ENCODE measurements at places on chromosomes 2 and 18.

DNA sequence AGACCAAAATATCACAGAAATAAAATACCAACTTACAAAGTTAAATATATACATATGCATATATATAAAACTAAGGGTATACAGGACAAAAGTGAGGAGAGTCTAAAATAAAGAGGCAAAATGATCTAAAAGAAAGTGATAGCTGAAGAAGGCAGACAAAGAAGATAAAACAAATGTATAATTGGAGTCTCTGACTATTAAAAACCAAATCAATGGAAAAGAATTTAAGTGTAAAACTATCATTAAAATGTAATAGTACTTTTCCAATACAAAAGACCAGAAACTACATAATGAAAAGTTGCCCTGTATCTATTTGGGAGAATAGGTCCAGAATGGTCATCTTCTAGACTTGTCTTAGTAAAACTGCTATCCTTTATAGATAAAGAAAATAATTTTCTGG is 267.4 kb upstream of the KLHL14 start:
- DNase-seq = no peak

DNA sequence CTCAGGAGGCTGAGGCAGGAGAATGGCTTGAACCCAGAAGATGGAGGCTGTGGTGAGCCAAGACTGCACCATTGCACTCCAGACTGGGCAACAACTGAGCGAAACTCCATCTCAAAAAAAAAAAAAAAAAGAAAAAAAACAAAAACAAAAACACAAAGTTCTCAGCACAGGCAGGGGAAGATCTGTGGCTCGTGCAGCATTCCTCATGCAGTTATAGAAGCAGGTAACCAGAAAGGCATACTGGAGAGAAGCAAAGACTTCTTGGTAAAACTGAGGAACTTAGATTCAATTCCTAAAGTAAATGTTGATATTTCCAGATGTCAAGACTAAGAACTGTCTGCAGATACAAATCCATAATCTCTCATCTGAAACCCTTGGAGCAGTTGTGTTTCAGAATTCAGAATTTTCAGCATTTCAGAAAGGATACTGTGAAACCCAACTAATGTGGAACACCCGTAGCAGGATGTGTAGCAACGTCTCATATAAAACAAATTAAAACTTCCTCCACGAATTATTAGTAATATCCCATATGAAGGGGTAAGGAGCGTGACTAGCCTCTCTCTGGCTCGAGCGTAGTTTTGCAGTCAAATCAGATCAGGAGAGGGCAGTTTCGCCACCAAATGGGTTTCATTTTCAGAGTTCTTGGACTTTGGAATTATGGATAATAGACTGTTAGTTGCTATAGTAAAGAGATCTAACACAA is 13.2 kb upstream of the SLC25A52 start:
- DNase-seq = no peak

DNA sequence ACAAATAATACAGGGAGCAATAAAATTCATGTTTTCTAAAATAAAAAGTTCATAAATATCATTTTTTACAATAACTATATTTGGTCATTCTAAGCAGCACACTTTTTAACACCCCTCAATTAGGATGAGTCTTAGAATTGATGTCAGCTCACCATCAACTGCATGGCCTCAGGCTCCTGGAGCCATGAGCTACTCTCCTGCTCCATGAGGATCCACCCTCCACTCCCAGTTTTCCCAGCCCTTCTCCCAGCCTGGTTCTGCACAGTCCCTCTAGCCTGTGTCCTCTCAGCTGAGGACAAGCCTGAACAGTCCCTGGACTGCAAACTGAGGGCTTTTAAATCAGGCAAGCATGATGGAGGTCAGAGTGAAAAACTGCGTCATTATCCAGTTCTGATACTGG is 89.1 kb downstream of the SMC6 start:
- DNase-seq = no peak

DNA sequence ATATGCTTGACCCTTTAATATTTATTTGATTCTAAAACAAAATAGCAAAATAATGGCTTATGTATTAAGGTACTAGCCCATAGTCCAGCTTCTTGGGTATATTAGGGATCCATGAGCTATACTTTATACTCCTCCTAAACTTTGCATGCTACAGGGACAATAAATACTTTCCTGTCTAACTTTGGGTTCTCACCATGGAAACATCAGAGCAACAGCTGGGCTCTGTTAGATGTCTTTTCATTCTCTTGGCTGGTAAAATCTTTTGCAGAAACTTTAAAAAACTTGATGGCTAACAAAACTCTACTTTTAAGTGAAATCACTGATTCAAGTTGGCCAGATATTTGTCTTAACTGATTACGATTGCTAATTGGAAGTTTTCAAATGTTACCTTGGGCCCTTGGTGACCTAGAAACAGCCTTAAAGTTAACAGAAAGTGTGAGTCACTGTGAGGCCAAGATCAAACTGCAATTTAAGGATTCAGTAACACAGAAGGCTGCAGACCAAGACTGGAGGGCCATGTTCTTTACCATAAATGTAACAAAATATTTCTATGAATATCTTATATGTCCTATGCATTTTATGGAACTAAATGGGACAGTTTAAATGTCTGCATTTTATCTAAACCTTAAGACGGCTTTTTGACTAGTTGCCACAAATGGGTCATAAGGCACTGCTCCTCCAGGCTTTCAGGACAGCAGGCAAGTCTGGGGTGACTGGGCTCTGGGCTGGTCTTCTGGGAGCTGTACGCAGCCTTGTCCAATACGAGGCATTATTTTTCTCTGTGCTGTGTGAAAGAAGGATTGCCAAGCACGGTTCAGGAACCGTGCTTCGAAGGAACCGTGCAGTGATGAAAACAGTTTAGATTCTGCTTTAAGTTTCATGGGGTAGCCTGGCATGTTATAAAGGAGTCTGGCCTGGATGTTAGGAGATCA is 188.5 kb downstream of the TPGS2 start:
- DNase-seq = no peak

- DNase-seq = no peak
Observed at GRCh38 chr2:96345438-96345837, 9.9 kb downstream of the NCAPH start.

GRCh38 chr2:166419616-166419934 is 43.8 kb upstream of the SCN9A start:
- DNase-seq = peak; percentile 31

- DNase-seq = no peak
Observed at GRCh38 chr2:60406192-60406591, 147.3 kb downstream of the BCL11A start.

DNA sequence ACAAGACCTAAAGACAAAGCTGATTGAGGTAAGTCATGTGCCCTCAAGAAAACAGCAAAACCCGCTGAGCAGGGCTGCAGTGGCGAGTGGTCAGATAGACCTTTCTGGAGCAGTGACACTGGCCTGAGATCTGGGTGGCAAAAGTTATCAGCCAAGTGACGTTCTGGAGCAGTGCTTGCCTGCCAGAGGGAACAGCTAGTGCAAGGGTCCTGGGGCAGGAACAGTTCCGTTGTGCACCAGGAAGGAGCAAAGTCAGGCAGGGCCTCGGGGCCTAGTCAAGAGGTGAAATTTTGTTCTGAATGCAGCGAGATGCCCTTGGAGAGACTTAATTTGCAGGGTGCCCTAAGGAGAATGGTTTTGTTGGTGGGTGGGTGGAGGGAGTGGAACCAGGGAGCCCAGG is 67.0 kb downstream of the SH3BP4 start:
- DNase-seq = no peak

- peak; percentile 51 for DNase-seq
Observed at GRCh38 chr18:48896875-48897511, 53.8 kb downstream of the SMAD7 start.

DNA sequence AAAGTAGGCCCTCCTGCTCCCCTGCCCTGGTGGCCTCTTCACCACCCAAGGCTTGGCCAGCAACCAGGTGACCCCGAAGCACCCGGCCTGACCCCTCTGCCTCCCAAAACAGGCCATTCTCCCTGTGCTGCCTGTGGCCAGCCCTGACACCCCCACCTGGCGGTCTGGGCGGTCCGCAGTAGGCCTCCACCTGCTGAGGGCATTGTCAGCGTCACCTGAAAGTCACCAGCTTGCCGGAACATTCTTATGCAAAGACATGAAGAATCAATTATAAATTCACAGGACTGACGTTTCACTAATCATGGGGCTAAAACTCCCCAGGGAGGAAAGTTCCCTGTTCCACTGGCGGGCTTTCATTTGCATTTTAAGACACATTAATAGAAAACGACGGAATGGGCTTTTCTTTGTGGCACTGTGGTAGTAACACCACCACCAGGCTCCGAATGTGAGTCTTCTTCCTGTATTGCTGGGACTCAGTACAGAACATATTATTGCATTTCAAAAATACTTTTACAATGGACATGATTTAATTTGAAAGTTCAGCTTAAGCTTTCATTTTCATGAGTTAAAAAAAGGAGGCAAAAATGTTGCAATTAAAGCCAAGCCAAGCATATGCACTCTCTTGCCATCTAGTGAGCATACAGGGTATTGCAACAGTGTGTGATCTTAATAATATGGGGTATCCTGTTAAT is 57.4 kb downstream of the ADI1 start:
- DNase-seq = peak; percentile 87

GRCh38 chr2:241767464-241768250 is 9.0 kb upstream of the GAL3ST2 start:
- DNase-seq = no peak

GRCh38 chr2:29747786-29748470 is 173.5 kb downstream of the ALK start:
- no peak for DNase-seq

DNA sequence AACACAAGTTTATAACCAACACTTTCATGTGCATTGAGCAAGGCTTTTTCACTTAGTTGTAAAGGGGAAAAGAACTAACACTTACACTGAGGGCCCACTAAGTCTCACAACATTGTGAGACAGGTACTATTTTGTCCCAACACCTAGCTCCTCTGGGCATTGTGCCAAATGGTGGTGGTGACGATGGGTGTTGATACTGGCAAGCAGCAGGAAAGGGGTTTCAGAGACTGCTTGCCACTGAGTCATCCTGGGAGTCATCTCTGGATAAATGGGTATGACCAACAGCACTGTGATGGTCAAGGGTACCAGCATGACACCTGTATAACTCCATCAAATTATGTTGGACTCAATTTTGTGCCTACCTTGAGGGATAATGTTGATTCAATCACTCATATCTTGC is 138.8 kb upstream of the ITGA6 start:
- peak; percentile 11 for DNase-seq

- DNase-seq = no peak
Observed at GRCh38 chr2:21480162-21480561, 356.4 kb downstream of the TDRD15 start.
